Suprapubic skin (tissue), 4 donors: ENCODE measurements at places on chromosomes 2 and 18. TPM values are rescaled to one million over a fixed set of nuclear protein-coding genes. Genes with fewer than 3 reads are reported as not detected.

DNA sequence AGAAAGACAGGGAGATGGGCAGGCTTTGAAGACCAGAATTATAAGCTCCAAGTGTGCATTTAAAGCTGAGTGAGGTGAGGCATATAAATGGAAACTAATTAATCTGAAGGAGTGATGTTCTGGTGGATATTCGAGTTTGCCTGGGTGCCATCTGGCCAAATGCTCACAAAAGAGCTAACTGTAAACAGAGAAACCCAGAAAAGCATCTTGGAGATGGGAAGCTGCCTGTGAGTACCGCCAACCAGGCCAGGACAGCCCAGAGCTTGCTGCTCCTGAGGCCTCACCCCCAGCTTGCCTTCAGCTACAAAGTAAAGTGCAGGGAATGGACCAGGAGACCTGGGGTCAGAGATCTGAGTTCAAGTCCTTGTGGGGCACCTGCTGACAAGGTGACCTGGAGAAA, 446.1 kb upstream of the MYT1L start:
- no peaks in the 10 kb centered on the region for H3K4me1 ChIP-seq
- H3K36me3 ChIP-seq = no peaks in the 10 kb centered on the region
- no peak overlapping the region for H3K27ac ChIP-seq
- DNase-seq = no peak
- H3K27me3 ChIP-seq = no peaks in the 10 kb centered on the region

GRCh38 chr2:35794796-35795450, 560.7 kb upstream of the CRIM1 start:
- H3K27me3 ChIP-seq = no peaks in the 10 kb centered on the region
- DNase-seq = no peak
- no peak overlapping the region for H3K4me3 ChIP-seq
- H3K36me3 ChIP-seq = no peaks in the 10 kb centered on the region

GRCh38 chr18:80213182-80213581, 34.1 kb downstream of the PARD6G start:
- H3K4me3 ChIP-seq = no peak overlapping the region
- H3K27ac ChIP-seq = no peak overlapping the region
- peaks cover 11% of the 10 kb centered on the region for H3K4me1 ChIP-seq

DNA sequence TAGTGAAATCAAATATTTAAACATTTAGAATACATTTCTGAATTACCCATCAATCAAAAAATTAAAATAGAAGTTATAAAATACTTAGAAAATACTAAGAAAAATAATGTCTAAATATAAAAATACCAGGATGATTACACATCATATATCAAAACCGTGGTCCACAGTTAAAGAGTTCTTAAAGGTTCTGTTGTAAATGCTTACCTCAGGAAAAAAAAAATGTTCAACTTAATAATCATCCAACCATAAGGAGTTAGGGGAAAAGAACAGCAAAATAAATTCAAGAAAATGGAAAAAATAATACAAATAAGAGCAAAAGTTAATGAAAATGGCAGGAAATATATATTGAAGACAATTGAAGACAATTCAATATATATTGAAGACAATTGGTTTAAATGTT, 43.2 kb downstream of the PDE11A start:
- H3K4me3 ChIP-seq = no peak overlapping the region
- no peak overlapping the region for H3K27ac ChIP-seq
- no peak for DNase-seq
- H3K36me3 ChIP-seq = no peaks in the 10 kb centered on the region
- no peaks in the 10 kb centered on the region for H3K4me1 ChIP-seq
- H3K27me3 ChIP-seq = no peaks in the 10 kb centered on the region

- H3K27ac ChIP-seq = no peak overlapping the region
- no peaks in the 10 kb centered on the region for H3K27me3 ChIP-seq
- H3K4me3 ChIP-seq = no peak overlapping the region
- H3K36me3 ChIP-seq = no peaks in the 10 kb centered on the region
- peaks cover 19% of the 10 kb centered on the region for H3K4me1 ChIP-seq
Observed at GRCh38 chr2:63663013-63663864, 74.5 kb downstream of the MDH1 start.

The CCBE1 gene
- 1.8 TPM for total RNA-seq

The SERPINB10 gene
- 1.9 TPM for total RNA-seq

DNA sequence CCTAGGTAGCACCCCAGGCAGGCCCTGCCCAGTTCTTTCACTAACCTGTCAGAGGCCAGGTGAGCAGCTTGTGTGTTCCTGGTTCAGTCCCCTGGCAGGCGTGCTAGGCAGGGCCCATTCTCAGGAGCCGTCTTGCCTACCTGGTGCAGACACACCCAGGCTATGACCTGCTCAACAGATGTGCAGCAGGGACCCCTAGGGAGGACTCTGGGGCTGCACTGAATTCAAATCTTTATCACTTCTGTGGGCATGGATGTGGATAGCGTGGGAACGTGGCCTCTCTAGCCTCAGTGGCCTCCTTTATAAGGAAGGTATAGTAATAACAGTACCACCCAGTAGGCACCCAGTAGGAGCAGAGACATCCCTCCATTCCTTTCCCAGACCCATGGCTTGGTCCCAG, 48.4 kb downstream of the PLEKHB2 start:
- no peaks in the 10 kb centered on the region for H3K4me1 ChIP-seq
- H3K4me3 ChIP-seq = no peak overlapping the region
- no peak for DNase-seq
- H3K27me3 ChIP-seq = no peaks in the 10 kb centered on the region
- H3K27ac ChIP-seq = no peak overlapping the region

GRCh38 chr2:232103140-232103737, 141.7 kb downstream of the DIS3L2 start:
- peaks cover 5% of the 10 kb centered on the region for H3K4me1 ChIP-seq
- H3K27ac ChIP-seq = no peak overlapping the region
- H3K4me3 ChIP-seq = no peak overlapping the region
- DNase-seq = no peak
- H3K27me3 ChIP-seq = no peaks in the 10 kb centered on the region
- no peaks in the 10 kb centered on the region for H3K36me3 ChIP-seq

The CXCR4 gene
- 5.1 TPM for total RNA-seq

The GPR39 gene
- 1.4 TPM for total RNA-seq
